Glomerular endothelial cell (primary cell): ENCODE measurements at places on chromosomes 6 and 20.

DNA sequence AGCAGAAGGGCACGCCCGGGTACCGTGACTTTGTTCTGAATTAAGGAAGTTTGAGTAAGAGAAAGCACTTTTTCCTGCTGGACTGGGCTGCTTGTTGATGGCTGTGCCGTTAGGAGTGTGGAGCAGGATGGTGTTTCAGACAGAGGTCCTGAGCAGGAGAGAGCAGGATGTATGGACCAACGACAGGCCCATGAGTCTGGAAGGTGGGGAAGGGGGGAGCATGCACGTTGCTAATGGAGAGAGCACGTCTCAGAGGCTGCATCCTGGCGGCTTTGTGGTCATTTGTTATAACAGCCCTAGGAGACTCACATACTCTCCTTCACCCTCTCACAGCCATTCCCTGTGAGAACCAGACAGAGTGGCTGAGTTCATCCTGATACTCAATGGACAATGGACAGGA is 56.8 kb downstream of the PHACTR3 start:
- no peak for DNase-seq

DNA sequence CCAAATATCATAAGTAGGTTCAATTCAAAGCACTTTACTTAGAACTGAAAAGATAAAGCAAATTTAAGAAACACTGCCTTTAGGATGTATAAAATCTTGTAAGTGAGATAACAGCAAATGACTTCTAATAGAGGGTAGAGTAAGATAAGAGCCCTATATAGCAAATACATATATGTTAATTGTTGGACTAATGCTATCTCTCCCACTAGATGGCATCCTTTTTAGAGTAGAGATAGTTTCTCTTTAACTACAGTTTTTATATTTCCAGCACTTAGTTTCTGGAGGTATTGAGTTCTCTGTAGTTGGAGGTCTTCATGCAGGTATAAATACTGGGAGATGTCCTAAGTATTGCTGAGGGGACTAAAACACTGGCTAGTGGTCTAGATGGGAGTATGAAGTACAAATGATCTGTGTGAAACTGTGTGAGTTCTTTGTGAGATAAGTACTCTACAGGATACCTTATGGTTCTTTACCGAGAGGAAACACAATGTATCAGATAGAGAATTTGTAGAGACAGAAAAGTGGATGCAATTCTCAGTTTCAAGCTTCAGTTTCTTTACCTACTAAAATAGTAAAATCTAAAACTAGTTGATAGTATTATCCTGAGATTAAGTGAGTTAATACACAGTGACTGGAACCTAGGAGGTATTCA is 399.3 kb downstream of the KHDRBS2 start:
- no peak for DNase-seq

- no peak for DNase-seq
Observed at GRCh38 chr6:112786801-112787200, 439.7 kb downstream of the RFPL4B start.

GRCh38 chr20:38665506-38666285 is 58.6 kb upstream of the SLC32A1 start:
- DNase-seq = no peak

GRCh38 chr6:160678744-160679401 is 14.8 kb upstream of the LPA start:
- no peak for DNase-seq

DNA sequence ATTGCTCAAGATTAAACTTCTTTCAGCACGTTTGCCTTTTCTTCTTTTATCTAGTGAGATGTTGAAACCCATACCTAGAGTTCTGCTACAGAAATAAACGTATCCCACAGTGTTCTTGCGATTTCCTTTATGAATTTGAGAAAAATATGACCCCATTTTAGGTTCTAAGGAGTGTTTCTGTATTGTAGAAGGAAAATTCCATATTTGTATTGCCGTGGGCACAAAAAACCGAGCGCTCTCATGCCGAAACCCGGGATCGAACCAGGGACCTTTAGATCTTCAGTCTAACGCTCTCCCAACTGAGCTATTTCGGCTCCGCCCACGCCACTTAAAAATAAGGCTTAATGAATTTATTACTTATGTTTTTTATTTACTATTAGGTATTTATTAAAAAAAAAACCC is 23.7 kb downstream of the ZNF311 start:
- DNase-seq = peak; percentile 56

- DNase-seq = no peak
Observed at GRCh38 chr6:100808638-100809275, 72.4 kb downstream of the ASCC3 start.

- no peak for DNase-seq
Observed at GRCh38 chr6:7703148-7703680, 22.7 kb upstream of the BMP6 start.
